ENCODE measurements at places on chromosomes 5 and 9.

- no peak for DNase-seq
Measured at GRCh38 chr9:104107799-104108198, 13.7 kb downstream of the SMC2 start.

DNA sequence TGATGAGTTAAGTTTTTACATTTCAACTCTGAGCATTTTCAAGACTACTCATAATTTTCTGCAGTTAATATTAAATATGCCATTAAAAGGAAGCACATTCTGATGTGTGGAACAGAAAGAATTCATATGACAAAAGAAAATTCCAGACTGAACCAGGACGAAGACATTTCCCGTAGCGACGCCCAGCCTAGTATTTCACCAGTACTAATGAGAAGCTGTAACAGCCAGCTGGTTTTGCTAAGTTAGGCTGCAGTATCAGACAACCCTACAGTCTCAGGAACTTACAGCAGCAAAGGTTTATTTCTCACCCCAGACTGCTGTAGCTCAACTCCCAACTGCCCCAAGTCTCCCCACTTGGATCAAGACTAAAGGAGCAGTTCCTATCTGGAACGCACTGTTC, 91.6 kb downstream of the TMEM174 start:
- DNase-seq, result no peak

DNA sequence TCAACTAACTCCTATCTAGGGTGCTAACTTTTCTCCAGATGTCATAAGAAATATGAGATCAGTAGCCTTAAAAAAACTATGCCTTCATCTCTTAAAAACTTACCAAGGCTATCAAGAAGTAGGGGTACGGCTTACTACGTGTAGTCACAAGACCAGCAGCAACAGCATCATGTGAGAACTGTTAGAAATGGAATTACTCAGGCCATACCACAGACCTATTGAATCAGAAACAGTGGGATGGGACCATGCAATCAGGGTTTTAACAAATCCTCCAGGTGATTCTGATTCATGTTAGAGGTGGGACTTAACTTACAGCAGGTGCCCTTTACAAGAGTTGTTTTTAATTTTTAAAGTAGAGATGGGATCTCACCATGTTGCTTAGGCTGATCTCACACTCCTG, 4.6 kb downstream of the IFNE start:
- DNase-seq, result no peak

- DNase-seq, result no peak
Measured at GRCh38 chr9:103789686-103790085, 304.4 kb upstream of the SMC2 start.

DNA sequence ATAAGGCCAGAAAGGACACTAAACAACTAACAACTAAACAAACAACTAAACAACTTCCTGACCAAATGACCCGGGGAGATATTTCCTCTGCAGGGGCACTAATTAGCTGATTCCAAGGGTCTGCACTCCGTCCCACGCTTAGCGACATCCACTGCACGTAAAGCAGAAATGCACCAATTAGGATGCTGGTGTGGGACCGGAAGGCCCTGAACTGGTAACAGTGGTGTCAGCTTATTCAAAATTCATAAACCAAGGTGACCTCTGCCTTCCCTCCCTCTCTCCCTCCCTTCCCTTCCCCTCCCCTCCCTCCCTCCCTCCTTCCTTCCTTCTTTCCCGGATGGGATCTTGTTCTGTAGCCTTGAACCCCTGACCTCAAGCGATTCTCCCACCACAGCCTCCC, 9.6 kb downstream of the RASGEF1C start:
- no peak for DNase-seq

GRCh38 chr9:130043654-130044623, 950 bp upstream of the FNBP1 start:
- DNase-seq, result no peak

DNA sequence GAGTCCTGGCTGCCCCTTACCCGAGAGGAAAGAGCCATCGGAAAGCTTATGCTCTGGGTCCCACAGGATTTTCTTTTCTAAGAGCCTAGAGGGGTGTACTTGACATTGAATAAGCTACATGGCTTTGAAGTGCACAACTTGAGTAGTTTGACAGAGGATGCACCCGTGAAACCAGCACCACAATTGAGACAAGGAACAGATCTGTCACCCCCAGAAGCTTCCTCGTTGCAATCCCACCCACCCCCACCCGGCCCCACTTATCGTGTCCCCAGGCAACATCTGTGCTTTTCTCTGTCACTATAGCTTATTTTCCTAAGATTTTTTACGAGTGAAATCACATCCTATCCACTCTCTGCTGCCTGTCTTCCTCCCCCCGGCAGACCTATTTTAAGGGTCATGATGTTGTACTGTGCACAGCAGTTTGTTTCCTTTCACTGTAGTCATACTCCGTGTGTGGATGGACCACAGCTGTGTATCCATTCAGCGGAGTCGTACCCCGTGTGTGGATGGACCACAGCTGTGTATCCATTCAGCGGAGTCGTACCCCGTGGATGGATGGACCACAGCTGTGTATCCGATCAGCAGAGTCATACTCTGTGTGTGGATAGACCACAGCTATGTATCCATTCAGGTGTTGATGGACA, 8.8 kb upstream of the FCN2 start:
- DNase-seq, result no peak

DNA sequence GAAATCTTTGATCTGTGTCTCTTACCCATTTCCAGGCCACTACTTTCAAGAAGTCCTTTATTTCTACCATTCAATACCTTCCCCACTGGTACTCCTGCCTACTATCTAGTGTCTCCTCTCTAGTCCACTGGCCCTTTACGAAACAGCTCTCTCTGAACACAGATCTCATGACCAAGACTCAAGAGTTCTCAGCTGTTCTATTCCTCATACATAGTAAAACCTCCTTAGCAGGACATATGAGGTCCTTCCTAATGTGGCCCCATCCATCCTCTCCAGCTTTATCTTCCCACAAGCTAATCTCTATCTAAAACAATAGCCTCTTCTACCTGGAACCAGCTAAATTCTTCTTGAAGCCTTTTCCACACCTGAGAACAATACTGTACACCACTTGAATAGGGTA, 2.6 kb downstream of the TEX10 start:
- no peak for DNase-seq

DNA sequence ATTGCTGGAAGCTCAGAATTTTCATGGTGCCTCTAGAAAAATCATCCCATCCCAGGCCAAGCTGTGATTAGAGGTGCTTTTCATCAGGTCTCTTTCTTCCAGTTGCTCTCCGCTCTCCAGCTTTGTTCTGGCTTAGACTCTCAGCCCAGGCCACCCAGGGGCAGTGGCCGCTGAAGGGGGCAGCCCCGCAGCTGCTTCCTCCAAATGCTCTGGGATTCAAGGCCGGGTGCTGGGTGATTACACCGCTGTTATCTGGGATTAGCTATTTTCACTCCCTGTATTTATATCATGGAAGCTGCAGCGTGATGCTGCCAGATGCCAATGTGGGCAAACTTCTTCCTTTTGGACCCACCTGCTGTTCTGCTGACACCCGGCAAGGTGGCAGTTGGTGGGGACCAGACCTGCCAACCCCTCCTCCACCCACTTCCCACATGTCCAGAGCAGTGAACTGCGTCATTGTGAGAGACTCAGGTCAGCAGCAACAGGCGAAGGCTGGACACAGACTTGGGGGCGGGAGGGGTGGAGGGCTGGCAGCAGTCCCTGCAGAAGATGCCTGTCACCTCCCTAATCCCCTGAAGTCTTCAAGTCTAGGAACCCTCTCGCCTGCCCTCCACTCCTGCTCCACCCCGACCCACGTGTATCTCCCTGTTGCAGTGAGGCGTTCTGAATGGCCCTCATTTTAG, 33.9 kb upstream of the NKX2-5 start:
- no peak for DNase-seq

GRCh38 chr9:119284587-119285337, 84.5 kb downstream of the BRINP1 start:
- no peak for DNase-seq

DNA sequence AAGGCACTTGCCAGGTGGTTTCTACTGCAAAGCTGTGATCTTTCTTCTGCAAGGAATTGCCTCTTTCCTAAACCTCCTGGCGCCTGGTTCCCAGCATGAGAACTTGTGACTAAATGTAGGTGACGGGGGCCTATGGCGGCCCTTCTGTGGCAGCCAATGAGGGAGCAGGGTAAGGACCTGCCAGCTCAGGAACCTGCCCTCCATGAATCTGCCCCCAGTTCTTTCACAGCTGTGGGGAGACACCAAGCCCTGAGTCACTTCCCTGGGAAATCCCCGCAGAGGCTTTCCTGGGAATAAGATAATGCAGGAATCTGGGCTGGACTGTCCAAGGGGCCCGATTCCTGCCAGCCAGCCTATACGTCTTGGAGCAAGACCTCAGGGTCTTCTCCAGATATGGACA, 56.7 kb upstream of the CTNNA1 start:
- DNase-seq, result no peak

Measured in activated gamma-delta T cell (primary cell).